ENCODE measurements at places on chromosomes 4 and X.

GRCh38 chr4:185839194-185839712 lies 27.3 kb upstream of the SORBS2 start:
- DNase-seq, result peak; percentile 79

DNA sequence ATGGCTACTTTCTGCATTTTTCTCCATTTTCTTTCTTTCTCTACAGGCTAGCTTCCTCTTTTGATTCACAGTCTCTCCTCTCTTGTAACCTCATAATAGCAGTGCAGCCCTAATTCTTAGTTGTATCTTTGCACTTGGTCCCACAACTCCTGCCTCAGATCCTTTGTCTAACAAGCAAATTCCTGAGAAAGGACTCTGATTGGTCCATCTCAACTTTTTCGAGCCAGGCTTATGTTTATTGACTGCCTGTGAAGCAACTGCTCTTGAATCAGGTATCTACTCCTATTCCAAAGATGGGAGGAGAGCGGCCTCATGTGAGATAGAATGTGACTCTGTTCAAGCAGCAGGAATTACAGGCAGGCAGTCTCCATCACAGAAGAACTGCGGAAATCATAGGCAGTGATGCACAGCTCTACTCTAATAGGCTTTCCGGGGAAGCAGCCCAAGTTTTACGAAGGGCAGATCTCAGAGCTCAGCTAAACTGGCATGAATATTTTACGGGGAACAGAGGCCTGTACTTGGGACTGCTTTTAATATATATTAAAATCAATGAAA lies 123.5 kb downstream of the GABRB1 start:
- no peak for DNase-seq

DNA sequence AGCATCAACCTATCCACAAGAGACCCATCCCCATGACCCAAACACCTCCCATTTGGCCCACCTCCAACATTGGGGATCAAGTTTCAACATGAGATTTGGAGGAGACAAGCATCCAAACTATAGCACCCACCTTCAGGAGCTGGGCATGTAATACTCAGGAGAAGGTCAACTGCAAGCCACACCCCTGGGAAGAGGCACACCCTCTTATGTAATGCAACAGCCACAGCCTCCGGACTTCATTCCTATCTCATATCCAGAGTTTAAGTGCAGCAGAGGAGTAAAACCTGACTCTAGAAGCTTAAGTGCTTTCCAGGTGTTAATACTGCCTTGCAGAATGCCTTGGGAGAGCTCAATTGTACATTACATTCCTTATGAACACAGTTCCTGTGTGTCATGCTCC lies 197.4 kb downstream of the PTTG2 start:
- DNase-seq, result no peak

- no peak for DNase-seq
Measured at GRCh38 chrX:151912780-151913179, at the start of gene MAGEA4. Gene MAGEA4 (plus strand): TSS chrX:151912889. CDS start chrX:151923665, 10,776 bp downstream.

DNA sequence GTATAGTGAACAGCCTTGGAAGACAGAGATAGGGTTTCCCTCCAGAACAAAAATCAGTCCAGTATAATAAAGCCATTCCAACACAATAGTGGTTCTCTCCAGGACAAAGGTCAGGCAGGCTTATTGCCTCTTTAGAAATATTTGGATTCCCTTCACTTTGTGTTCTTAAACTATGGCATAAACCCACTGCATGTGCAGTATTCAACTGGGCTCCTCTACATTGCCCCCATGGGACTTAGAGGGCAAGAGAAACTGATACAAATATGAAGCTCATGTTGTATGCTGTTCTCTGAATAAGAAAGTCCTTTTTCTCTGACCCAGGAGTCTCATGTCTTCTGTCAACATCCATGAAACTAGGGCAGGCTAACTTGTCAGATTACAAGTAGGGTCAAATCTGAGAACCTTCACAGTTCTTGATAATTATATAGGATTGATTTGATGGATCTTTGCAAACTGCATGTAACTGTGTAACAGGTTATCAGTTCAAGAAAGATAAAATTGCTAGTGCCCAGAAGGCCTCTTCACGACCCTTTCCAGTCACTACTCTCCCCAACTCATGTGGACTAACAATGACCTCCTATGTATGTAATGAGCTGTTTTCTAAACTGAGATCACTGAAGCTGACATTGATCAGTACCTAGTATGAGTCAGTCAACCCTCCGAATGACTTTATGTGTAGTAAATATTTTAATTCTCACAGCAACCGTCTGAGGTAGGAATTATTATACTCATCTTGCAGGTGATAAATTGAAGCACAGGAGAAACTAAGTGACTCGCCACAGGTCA lies 31.9 kb upstream of the FAM9C start:
- no peak for DNase-seq

DNA sequence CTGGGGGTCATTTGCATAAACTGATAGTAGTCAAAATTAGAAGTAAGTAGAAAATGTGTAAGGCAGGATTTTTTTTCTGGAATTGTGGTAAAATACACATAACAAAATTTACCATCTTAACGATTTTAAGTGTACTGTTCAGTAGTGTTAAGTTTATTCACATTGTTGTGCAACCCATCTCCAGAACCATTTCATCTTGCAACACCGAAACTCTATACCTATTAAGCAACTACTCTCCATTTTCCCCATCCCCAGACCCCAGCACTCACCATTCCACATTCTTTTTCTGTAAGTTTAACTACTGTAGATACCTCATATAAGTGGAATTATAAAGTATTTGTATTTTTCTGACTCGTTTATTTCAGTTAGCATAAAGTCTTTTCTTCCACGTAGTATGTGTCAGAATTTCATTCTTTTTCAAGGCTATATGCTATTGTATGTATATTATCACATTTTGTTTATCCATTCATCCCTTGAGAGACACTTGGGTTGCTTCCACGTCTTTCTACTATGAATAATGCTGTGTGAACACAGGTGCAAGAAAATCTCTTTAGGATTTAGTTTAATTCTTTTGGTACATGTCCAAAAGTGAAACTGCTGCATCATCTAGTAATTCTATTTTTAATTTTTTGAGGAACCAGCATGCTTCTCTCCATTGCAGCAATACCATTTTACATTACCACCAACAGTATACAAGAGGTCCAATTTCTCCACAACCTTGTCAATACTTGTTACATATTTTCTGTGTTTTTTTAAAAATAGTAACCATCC lies 39.1 kb upstream of the NSUN7 start:
- no peak for DNase-seq

DNA sequence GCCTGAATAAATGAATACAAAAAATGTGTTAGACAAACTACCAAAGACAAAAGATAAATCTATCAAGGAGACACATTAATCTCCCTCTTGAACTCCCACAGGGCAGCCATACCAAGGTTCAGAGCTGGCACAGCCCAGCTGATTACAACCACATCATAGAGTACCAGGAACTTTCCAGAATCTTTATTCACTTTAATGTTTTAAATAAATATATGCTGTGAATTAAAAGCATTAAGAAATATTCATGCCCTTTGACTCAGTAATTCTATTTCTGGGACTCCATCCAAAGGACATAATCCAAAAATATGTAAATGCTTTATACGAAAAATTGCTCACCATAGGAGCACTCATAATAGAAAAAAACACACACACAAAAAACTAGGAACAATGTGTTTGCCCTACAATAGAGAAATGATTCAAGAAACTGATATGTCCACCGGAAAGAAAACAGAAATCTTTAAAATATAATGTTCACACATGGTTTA lies 126.0 kb downstream of the LDB2 start:
- DNase-seq, result no peak

- DNase-seq, result no peak
Measured at GRCh38 chr4:30600246-30601017, 119.7 kb upstream of the PCDH7 start.

- no peak for DNase-seq
Measured at GRCh38 chr4:40204507-40205258, 7.9 kb downstream of the RHOH start.

GRCh38 chr4:111330786-111331185 lies 707.9 kb upstream of the PITX2 start:
- peak; percentile 7 for DNase-seq

GRCh38 chr4:144104509-144105130 lies 35.9 kb downstream of the GYPA start:
- DNase-seq, result no peak

DNA sequence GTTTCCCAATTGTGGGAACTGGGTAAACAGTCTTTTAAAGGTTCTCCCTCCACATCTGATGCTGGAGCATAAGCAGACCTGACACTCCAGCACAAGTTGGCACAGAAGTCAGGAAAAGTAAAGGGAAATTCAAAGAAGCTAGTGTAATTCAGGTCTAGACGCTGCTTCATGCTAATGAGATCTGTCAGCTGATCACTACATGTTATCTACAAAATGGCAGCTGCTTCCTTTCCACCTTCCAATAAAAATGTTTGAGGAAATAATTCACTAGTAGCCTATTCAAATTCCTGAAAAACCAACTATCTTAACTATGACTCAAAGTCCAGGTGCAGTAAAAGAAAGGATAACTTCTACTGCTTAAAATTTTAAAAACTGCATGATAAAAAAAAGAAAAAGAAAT lies 29.3 kb downstream of the DCAF8L2 start:
- no peak for DNase-seq

DNA sequence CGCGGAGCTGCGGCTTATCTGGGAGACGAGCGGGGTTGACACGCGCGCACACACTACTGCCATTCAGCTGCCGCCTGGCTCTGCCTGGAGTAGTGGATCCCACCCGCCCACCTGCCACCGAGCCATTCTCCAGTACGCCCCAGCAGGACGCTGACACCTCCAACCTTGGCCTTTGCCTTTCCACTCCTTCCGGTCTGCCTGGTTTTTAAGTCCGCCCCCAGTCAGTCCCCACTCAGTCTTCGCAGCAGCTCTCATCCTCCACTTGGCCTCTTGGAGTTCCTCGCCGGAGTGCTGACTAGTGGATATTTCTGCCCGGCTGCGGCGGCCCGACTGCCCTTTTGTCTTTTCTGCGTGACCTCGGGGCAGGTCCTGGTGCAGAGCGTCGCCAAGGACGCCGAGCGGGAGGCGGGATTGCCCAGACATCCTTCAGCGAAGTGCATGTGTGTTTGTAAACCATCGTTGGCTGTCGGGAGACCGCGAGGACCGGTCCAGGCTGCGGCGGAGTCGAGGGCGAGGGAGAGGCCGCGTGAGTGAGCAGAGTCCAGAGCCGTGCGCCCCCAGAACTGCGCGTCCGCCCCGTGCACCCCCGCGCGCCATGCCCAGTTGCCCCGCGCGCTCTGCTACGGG lies 1.1 kb downstream of the SLIT2 start:
- no peak for DNase-seq

GRCh38 chrX:54482839-54483593 lies 13.0 kb downstream of the FGD1 start:
- no peak for DNase-seq

All from AG04449 (cell line).